ENCODE measurements at places on chromosomes 16 and 17.
A peak's percentile ranks its signal among the peaks of the same experiment; 100 is the strongest.

- no peak for DNase-seq
Measured at GRCh38 chr17:19578545-19578944, 44.9 kb downstream of the SLC47A1 start.

GRCh38 chr17:35313875-35314409 is 59.5 kb downstream of the SLFN11 start:
- no peak for DNase-seq

DNA sequence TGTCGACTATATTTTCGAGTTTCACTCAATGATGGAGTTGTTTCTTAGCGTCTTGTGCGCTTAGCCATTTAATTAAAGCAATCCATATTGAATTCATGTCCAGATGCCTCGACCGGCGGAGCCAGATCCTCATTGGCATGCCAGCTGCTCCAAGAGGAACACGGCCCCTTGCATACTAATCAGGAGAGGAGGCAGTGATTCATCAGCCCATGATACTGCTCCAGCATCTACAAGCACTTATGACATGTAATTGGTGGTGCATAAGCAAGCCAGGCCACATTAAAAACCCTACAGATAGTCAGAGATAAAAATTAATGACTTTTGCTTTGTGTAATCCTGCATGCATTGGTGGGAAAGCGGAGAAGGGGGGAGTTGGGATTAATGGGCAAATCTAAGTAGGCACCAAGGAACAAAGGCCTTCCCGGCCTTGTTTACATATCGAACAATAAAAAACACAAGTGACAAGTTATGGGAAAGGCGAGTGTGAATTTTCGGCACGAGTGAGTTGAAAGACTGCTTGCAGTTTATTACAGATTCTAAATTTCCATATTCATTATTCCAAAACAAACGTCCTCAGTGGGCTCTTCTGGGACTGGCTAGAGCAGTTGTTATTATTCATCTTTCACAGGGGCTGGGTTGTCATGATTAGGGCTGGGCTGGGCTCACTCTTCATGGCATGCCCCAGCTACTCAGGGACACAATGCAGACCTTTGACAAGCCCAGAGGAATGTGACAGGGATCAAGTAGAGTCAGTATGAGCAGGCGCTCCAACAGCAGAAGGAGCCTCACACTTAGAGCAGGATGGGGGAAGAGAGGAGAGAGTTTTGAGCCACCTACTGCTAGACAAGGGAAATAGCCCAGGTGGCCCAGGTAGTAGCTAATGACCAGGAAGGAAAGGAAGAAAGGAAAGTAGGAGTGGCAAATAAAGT is 281.7 kb upstream of the ZFHX3 start:
- DNase-seq: no peak

DNA sequence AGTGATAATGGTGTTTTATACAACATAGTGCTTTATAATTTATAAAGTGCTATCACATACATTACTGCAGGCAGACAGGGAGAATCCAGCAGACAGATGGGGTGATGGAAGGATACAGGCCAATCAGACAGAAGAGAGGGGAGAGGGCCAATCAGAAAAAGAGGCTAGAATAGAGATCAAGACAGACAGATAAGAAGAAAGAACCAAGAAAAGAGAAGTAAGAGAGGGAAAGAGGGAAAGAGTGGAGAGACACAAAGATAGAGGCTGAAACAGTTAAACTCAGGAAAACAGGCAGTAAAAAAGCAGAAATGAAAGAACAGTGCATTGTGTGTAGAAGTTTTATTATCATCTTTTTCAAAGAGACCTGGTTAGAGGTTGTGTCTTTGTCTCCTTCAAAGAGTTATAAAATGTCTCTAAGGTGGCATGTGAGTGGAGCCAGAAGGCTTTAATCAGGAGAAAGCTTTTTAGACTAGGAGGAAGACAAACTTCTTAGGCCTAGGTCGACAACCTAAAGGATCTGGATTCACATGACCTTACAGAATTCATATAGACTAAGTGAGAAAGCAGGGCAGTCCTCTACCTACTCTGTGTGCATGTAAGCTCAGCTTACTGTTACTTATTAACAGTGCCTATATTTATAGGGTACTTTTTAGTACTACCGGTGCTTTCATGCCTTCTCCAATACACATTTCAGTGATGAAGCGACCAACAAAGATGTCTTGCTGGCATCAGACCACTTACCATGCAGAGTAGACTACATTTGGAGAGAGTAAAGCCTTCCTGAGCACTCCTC is 8.3 kb upstream of the CHD3 start:
- DNase-seq: no peak

DNA sequence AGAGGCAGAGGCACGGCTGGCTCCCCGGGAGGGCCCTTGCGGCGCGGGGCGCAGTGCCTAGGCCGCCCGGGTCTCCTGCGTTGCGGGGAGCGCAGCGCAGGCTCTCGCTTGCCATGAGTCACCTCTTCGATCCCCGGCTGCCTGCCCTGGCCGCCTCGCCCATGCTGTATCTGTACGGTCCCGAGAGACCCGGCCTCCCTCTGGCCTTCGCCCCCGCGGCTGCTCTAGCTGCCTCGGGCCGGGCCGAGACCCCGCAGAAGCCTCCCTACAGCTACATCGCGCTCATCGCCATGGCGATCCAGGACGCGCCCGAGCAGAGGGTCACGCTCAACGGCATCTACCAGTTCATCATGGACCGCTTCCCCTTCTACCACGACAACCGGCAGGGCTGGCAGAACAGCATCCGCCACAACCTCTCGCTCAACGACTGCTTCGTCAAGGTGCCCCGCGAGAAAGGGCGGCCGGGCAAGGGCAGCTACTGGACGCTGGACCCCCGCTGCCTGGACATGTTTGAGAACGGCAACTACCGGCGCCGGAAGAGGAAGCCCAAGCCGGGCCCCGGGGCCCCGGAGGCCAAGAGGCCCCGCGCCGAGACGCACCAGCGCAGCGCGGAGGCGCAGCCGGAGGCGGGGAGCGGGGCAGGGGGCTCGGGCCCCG is 390 bp downstream of the FOXL1 start:
- no peak for DNase-seq

DNA sequence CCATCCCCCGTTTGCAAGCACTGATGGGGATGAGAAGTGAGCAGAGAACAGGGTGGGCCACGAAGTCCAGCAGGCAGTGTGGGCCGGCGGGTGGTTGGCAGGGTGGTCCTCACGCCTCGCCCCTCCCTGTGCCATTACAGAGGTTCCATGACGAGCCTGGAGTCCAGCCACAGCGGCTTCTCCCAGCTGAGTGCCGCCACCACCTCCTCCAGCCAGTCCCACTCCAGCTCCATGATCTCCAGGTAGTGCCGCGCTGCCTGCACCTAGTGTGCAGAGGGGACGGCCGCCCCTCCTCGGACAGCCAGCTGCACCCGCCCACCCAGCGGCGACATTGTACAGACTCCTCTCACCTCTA is 73.0 kb downstream of the SEC14L1 start:
- DNase-seq: no peak

DNA sequence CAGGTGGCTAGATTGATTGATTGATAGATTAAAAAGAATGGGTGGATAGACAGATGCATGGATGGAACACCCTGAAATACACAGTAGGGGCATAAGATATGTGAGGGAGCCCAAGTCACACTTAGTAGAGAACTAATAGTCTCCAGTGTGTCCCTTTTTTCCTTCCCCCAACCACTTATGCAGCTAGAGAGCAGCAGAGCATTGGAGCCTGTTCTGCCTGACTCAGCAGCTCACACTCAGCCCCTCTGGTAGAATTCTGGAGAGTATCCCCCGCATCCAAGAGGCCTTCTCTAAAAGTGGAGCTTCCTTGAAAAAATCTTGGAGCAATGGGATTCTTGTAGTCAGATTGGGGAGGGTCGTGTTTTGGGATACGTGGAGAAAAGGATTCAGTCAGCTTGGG is 20.5 kb upstream of the GPR139 start:
- no peak for DNase-seq

DNA sequence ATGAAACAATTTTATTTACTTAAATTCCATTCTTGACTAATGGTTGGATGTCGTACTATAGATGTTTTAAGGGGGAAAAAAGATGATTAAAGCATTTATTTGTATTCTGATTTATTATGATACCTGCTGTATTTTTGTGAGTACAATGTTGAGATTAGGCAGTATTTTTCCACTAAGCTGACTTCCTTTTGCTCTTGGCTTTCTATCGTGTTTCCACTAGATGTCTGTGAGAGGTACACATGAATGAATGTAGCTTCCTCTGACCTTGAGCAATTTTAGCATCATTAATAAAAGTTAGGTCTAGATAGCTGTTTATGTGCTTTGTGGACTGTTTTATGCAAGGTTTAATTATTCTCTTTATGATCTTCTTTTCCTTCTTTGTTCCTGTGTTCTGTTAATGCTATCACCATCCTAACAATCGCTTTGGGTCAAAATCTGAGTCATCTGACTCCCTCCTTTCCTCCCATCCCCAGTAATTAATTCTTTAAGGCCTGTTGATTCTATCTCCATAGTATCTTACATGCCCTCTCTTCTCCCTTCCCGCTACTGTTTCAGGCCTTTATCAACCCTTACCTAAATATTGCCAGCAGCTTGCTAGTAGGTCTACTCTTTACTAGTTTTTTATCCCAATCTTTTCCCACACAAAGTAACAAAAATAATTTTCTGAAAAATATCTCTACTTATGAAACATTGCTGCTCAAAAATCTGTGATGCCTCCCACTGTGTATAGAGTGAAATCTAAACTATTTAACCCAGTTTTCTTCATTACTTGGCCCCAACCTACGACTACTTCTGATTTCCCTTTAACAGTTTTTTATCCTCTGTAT is 76.0 kb downstream of the VMP1 start:
- DNase-seq: peak; percentile 62

- no peak for DNase-seq
Measured at GRCh38 chr16:25092441-25092840, 19.1 kb upstream of the LCMT1 start.

- no peak for DNase-seq
Measured at GRCh38 chr17:43011728-43012472, 5.3 kb downstream of the IFI35 start.

Data from LoVo (cell line).